ENCODE measurements at places on chromosomes 5 and 9.

DNA sequence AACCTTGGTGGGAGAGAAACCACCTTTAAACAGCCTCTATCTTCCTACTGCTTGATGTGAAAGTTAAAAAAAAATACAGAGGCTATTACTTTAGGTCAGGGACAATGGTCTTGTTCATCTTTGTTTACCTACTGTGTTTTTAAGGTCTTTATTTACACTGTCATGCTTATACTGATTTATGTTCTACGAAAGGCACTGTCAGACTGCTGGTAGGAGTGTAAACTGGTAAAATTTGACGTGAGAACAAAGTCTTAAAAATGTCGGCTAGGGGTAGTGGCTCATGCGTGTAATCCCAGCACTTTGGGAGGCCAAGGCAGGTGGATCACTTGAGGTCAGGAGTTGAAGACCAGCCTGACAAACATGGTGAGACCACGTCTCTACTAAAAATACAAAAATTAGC is 42.1 kb upstream of the ELOVL7 start:
- no peak for DNase-seq

GRCh38 chr5:88251048-88251711 is 17.5 kb downstream of the TMEM161B start:
- no peak for DNase-seq

- no peak for DNase-seq
These were observed 428.0 kb downstream of the PSAT1 start for GRCh38 chr9:78724896-78725295.

- DNase-seq: no peak
These were observed 3.3 kb upstream of the OCLN start for GRCh38 chr5:69489246-69489645.

- no peak for DNase-seq
These were observed 156.6 kb downstream of the TMEM38B start for GRCh38 chr9:105850852-105851500.

DNA sequence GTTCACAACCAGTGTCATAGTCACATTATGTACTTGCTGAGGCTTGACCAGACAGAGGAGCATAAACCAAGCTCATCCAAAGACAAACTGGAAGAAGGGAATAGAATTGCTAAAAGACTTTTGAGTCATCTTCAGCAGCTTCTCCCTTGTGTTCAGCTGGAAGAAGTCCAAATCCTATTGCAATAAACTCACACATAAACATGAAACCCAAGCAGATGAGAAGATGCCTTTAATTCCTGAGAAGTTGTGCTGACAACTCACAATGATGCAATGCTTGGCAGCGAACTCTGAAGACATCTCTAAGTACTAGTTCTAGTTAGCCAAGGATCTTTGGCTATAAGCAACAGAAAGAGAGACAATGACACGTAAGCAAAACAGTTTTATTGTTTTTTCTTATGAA is 642.1 kb downstream of the KCTD16 start:
- DNase-seq: no peak

DNA sequence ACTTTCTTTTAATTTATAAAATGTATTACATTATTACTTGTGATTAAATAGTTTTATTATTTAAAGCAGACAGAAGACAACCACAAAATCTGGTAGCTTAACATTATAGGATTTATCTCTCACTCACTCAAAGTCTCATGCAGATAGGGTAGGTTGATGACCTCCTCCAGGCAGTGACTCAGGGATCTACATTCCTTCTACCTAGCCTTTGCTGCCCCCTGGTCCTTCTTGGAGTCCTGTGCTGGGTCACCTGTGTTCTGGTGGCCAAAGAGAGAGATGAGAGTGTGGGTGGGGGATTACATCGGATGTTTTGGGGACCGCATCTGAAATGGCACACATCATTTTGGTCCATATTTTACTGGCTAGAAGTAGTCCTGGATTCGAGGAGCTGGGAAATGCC is 95.7 kb upstream of the CTSL start:
- DNase-seq: no peak

DNA sequence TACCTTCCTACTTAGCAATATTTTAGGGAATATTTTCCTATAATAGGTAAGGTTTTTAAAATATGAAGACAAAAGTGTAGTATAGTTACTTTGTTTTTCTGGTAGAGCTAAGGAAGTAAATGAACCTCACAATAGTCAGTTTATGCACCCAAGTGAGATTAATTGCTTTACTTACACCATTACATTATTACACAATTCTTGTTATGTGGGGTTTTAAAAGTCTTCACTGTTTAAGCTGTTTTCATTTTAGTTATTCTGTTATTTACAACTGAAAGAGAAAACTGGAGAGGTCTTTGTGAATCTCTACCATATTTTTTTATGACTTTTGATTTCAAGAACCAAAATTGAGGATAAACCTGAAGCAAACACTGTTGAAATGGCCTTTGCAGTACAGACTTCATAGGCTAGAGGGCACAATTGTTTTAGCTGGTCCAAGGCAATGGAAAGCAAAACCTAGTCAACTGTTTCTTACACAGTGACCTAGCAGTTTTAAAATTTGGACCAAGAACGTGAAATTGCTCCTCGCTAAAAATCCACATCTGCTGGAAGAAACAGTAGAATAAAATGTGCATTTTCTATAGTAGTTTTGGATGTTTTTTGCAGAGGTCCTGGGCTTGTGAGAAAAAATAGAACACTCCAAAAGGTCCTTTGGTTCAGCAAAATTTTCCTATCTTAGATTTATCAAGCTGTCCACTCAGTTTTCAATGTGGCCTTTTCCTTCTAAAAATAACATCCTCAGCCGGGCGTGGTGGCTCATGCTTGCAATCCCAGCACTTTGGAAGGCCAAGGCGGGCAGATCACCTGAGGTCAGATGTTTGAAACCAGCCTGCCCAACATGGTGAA is 66.4 kb upstream of the FER start:
- no peak for DNase-seq

DNA sequence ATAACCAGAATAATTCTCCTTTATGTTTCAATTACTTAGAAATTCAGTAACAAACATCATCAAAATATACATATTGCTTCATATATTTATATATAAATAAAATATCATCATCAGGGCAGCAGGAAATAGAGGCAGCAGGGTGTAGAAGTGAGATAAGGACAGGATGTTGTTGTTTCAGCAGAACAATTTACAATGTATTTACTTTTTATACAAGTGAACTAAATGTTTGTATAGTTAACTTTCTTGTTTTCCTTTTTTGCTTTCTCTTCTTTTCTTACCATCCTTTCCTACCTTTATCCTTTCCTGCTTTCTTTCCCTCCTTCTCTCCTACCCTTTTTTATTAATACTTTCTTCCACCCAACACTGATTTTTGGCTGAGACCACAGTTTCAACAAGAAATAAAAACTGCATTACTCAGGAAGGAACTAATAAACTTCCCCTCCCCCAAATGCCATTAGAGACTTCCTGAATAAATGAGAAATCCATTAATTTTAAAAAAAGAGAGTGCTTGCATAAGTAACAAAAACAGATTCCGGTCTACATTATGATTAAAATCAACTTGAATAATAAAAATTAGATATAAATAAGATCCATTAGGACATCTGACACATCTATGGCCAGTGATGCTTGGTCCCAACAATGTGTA is 159.8 kb upstream of the ACOT12 start:
- DNase-seq: no peak

DNA sequence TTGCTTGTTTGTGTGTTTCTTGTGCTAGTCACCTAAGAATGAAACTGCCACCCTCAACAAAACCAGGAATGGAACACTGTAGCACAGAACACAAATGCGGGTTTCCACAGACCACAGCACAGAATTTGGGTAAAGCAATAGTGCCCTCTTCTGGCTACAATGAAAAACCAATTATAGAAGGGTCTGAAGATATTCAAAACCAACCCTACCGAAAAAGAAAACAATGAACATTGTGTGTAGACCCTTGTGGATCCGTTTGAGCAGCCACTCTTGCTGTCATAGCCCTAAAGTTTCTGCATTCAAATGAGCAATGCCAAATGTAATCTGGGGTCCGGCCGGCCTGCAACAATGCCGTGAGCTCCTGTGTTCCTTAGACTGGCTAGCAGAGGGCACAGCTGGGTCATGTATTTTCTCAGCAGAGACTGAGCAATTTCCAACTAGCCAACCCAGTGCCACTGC is 8.3 kb upstream of the ENC1 start:
- DNase-seq: no peak

DNA sequence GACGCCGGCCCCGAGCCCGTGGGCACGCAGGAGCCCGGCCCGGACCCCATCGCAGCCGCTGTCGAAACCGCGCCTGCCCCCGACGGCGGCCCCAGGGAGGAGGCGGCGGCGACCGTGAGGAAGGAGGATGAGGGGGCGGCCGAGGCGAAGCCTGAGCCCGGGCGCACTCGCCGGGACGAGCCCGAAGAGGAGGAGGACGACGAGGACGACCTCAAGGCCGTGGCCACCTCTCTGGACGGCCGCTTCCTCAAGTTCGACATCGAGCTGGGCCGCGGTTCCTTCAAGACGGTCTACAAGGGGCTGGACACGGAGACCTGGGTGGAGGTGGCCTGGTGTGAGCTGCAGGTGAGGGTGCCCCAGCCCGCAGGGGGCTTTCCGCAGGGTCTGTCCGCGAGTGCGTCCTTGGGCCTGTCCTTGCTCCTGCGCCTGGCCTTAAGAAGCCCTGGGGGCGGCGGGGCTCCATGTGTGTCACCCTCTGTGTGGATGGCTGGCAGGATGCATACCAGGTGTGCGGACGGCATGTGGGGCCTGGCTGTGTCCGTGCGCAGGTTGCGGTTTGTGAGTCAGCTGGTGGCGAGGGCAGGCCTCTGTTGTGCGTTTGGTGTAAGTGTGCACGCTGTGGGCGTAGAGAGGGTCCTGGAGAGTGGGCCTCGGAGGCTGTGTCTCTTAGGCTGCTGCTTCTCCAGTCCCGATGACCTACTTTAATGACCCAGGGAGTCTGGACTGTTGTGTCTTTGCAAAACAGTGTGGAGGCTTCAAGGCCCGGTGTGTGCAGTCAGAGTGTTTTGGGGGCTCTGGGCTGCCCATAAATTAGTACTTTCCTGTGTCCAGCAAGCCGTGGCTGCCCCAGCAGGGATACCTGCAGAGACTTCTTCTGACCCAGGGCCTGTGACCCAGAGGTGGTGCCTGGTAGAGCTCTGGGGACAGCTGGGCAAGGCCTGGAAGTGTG is 1.6 kb downstream of the WNK2 start:
- DNase-seq: no peak

DNA sequence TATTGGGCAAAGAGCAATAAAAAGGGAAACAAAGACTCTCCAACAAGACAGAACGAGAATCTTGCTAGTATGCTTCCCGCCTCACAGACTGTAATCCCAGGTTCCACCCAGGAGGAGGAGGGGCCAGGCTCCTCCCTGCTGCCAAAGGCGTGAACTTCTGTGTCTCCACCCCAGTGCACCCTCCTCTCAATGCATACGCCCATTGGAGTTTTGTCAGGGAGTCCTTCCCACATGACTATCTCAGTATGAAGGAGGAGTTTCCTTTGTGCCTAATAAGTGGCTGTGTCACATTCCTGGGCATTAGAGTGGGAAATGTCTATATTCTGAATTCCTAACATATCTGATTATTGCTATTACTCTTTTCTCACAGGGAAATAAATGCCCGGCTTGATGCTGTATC is 106.4 kb upstream of the DHFR start:
- DNase-seq: no peak

DNA sequence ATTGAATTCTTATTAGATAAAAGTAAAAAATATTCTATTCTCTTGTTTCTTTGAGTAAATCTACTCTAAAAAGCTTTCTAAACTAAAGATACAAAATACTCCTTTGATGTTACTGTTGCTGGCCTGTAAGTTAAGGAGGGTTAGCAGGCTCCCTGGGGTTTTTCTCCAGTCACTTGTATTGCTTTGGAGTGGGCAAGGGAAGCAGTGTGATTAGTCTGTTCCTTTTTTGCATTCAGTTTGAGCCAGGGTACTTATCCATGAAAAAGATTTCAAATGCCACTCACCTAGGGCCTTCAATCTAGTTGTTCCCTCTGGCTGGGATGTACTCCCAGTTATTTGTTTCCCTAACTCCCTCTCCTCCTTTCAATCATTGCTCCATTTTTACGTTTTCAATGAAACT is 256.2 kb upstream of the SMC2 start:
- DNase-seq: no peak

DNA sequence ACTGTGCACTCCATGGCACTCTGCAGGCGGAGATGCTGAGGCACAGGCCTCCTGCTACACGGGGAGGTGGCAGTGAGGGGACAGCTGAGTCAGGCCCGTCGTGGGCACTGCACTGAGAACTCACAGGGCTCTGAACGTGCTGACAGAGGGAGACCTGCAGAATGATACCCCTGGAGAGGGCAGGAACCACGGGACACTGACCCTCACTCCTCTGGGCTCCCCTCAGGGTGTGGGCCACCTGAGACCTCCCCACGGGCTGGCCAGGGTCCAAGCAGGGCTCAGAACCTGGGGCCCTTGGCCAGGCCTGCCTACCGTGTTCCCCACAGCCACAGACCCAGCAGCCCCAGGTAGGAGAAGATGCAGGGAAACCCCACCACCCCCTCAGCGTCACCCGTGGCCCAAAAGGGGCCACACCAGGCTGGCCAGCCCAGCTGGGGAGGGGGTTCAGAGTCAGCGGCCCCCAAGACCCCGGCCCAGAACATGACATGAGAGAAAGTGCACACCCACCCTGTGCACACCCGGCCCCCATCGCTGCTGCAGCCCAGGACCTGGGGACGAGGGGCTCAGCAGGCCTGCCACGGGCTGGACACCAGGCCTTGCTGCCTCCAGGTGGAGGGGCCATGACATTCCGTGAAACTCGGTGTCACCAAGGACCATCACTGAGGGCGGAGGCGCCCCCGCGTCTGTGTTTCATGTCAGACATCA is 30.9 kb downstream of the GLT6D1 start:
- DNase-seq: no peak

DNA sequence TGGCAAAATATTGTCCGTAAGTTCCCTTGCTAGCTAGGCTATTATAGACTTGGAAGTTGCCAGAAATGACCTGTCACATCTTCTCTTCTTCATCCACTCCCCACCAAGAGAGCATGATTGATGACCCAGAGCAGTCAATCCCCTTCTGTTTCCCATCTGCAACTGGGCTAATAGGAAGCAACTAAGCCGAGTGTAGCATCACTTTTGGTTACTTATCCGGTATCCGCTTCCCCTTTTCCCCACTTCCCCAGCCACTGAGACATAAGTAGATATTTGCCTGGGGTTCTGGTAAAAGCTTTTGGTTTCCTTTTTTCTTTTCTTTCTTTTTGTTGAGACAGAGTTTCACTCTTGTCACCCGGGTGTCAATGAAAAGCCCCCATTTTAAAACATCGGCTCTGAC is 29.4 kb upstream of the LIFR start:
- DNase-seq: no peak

DNA sequence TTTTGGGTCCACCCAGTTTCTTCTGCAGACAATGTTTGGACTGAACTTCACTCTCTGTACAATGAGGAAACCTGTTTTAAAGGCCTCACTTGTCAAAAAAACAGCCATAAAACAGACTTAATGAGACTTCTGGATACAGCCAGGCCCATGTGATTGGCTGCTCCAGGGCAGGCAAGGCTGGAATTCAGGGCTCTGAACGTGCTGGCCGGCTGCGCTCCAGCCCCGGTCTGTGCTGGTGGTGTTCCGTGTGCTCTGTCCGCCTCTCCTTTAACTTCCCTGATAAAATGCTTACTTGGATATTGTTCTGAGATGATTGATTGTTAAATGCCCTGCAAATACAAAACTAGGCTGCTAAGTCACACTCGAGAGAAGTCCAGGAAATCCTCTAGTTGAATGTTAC is 131.2 kb upstream of the KLF4 start:
- no peak for DNase-seq

- DNase-seq: no peak
These were observed 570.6 kb upstream of the ZNF608 start for GRCh38 chr5:125316915-125317535.

Measured in cortex of kidney (tissue), 1 donor.